ENCODE measurements at places on chromosomes 2 and 18.
A peak's percentile ranks its signal among the peaks of the same experiment; 100 is the strongest.

DNA sequence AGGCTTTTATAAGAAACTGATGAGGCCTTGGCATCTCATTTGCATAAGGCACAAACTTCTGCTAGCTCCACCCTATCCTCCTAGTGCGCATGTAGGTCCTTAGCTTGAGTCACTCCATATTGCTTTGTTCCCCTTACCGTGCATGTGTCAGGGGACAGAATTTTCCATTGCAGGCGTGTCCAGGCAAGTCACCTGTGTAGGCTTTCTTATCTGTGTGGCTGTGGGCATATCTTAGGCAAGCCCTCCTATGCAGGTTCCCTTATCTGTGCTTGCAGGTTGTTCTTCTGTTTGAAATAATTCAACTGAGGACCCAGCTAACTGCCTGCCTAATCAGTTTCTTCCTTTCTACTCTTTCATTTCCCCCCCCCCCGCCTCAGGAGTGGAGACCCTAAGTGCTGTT lies 63.3 kb upstream of the CDCA7 start:
- DNase-seq = no peak

- DNase-seq = peak; percentile 45
Observed at GRCh38 chr18:29181151-29181901, 1004.4 kb upstream of the CDH2 start.

DNA sequence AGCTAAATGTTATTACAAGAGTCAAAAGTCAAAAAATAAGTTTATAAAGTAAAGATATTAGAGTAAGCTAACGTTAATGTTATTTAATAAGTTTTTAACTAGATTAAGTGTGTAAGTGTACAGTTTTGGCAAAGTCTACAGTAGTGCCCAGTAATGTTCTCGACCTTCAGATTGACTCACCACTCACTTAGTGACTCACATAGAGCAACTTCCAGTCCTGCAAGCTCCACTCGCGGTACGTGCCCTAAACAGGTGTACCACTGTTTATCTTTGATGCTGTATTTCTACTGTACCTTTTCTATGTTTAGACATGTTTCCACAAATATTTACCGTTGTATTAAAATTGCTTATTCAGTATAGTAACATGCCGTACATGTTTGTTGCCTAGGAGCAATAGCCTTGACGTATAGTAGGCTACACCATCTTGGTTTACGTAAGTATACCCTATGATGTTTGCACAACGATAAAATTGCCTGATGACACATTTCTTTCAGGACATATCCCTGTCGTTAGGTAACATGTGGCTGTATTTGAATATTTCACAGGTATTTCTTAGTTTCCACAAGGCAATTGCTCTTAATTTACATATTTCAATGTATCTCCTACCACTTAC lies 1641.9 kb upstream of the PIK3C3 start:
- no peak for DNase-seq

DNA sequence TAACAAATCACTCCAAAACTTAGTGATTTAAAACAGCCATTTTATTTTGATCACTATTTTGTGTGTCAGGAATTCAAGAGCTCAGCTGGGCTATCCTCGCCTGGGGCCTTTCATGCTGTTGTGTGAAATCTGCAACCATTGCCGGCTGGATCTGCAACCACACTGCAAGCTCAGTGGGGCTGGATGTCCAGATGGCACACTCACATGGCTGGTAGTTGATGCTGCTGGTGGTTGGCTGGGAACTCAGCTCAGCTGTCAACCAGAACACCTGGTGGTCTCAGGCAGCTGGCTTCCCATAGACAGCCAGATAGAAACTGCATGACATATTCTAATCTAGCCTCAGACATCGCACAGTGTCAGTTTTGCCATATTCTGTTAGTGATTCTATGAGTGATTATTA lies 30.6 kb upstream of the AP1S3 start:
- no peak for DNase-seq

DNA sequence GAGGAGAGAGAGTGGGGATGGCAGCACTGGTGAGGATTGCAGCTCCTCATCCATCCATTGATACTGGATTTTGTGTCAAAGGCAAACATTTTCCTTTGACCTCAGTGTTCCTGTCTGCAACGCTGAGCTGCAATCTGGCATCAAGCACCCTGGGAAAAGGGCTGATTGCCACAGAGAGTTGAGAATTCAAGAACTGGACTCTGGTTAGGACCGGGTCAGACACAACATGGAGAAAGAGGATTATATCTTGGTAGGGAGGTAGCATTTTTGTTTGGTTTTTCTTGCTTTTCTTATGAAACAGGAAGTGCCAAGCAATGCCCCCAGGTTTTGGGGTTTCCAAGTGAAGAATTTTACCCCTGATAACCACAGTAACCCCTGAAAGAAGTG lies 81.9 kb upstream of the PKDCC start:
- no peak for DNase-seq

DNA sequence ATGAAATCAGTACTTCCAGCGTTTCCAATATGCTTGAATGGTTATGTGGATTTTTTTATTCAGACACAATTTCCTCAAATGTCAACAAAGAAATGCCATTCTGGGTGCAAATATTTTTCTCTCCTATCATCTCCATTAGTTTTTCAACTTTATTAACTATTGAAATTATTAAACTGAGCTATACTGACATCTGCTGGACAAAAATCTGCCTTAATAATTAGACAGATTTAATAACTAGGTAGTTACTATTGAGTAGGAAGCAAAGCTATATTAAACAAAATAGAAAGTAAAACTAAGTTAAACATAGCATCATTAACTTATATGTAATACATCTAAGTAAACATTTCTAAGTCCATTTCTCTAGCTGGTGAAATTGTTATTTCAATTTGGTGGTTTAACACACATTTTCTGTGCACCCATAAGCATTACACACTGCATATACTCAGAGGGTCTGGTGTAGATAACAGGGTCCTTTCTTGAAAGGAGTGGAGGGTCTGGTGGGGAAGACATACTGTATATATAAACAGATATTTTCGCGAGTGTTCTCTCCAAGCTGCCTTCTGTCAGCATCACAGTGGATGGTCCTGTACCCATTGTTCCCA lies 77.0 kb downstream of the LANCL1 start:
- DNase-seq = no peak

- DNase-seq = peak; percentile 39
Observed at GRCh38 chr2:98269274-98269673, 77.0 kb upstream of the CNGA3 start.

GRCh38 chr2:80947601-80948130 lies 643.1 kb upstream of the LRRTM1 start:
- DNase-seq = no peak

- no peak for DNase-seq
Observed at GRCh38 chr2:150619607-150620330, 132.3 kb upstream of the RND3 start.

DNA sequence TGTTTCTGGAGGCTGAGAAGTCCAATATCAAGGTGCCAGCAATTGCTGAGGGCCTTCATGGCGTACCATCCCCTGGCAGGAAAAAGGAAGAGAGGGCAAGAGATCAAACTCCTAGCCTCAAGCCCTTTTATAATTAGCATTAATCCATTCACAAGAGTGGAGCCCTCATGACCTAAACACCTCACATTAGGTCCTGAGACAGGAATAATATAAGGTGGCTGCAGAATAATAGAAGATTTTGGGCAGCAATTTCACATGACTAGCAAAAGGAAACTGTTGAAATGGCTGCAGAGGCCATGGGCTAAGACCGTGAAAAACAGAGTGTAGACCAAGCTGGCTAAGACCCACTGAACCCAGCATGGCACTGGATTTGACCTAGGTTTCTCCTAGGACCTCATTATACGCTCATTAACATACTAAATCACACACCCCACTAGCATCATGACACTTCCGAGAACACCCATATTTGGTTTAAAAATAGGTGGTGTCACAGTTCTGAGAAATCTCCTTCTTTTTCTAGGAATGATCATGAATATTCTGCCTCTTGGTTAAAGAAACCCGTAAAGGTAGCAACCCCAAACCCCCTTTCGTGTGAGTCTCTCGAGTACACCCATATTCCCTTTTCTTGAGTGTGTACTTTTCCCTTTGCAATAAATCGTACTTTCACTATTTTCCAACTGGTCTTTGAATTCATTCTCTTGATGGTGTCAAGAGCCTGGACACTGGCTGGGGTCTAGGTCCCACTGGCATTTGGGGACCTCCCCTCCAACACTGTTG lies 3.1 kb upstream of the MYCN start:
- DNase-seq = no peak

- no peak for DNase-seq
Observed at GRCh38 chr2:169765523-169765922, 31.9 kb downstream of the KLHL23 start.

GRCh38 chr2:143881246-143881645 lies 638.7 kb downstream of the ZEB2 start:
- DNase-seq = no peak

GRCh38 chr18:5508821-5509220 lies 35.0 kb downstream of the EPB41L3 start:
- DNase-seq = no peak

DNA sequence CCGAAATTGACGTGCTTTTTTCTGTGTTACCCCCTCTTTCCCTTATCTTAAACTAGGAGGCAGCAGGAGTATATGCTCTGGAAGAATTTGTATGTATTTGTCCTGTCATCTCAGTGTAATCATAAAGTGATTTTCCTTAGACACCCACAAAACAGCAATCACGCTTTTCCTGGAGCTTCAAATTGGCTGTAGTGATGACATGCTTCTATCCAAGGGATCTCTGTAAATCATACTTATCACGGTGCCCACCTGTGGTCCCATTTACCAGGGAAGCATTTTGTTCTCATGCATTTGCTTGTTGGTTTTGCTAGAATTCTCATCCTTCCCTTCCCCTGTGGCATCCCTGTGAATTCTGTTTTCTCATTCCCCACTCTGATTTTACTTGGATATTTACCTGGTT lies 220.8 kb upstream of the THUMPD2 start:
- no peak for DNase-seq

GRCh38 chr2:30162806-30163205 lies 16.0 kb downstream of the YPEL5 start:
- DNase-seq = no peak

GRCh38 chr2:237642038-237642734 lies 14.8 kb downstream of the LRRFIP1 start:
- DNase-seq = no peak

- peak; percentile 72 for DNase-seq
Observed at GRCh38 chr2:137172162-137172561, 406.8 kb downstream of the THSD7B start.

GRCh38 chr2:190882856-190883582 lies 2.4 kb downstream of the GLS start:
- no peak for DNase-seq

GRCh38 chr2:3197308-3197707 lies 180.3 kb downstream of the EIPR1 start:
- DNase-seq = no peak

GRCh38 chr2:1613731-1614354 lies 130.5 kb downstream of the PXDN start:
- no peak for DNase-seq

GRCh38 chr18:76495435-76496193 lies 572 bp upstream of the ZNF516 start:
- DNase-seq = no peak

GRCh38 chr2:200310545-200310971 lies 4.1 kb downstream of the SPATS2L start:
- DNase-seq = peak; percentile 49

DNA sequence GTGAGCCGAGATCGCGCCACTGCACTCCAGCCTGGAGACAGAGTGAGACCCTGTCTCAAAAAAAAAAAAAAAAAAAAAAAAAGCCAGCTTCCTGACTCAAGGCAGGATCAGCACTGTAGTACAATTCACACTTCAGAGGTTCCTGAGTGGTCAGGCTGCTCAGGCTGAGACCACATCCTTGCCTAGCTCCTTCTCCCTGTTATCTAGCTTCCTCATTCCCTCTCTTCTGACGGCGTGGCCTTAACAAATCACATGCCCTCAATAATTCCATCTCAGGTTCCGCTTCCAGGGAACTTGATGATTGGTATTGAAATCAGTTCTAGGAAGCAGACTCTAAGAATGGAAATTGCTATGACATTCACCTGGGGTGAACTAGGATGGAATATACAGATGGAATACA lies 29.8 kb upstream of the KDM3A start:
- DNase-seq = no peak

DNA sequence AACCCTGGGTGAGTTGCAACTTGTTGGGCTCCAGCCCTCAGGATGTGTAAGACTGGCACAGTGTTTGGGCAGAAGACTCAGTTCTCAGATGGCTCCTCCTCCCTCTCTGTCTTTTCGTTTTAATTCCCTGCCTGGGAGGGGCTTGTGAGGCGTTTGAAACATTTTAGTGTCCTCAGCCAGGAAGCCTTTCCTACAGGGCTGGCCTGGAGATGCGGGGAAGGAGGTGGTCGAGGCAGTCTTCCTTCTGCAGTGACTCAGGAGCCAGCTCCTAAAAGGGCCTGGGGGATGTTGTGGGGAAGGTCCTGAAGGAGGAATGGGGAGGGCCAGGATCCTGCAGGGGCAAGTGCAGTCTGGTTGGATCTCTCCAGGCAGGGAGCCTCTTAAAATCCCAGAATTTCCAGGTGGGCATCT lies 22.1 kb upstream of the IGFBP5 start:
- DNase-seq = no peak

GRCh38 chr2:98374286-98374685 lies 28.0 kb downstream of the CNGA3 start:
- no peak for DNase-seq

GRCh38 chr2:201151127-201151981 lies 31.6 kb upstream of the CASP10 start:
- DNase-seq = no peak

DNA sequence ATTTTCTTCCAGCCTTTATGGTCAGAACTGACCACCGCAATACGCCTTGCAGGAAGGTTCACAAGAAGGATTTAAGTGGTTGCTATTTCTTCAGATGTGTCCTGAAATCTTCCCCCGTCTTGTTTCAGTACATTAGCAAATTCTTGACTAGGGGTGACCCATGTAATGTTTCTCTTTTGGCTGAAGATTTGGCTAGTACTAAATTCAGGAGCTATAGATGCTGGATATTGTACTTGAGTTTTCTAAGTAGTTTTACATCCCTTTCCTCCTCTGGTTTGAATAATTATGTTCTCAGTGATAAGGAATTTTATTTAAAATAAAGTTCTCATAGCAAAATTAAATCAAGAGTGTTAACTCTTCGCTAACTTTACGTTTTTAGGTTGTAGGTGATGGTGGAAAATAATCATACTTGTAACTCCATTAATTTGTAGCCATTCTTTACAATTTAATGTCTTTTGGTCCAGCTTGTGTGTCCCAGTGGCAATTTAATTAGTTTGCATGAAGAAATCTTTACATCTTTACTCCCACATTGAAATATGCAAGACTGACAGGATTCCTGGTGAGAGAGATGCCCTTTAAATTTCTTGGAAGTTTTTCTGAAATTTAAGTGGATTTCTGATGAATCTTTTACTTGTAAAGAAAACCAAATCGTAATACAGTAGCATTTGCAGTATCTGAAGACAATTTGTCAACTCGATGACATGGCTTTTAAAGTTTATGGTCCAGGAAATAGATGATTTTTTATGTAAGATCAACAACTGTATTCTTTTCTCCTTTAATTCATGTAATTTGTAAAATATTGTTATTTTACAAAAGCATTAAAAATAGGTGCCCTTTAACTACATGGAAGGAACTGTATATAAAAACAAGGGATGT lies 2.8 kb downstream of the PHLPP1 start:
- no peak for DNase-seq

All from HS-27A (cell line).